ENCODE measurements at places on chromosomes 6 and 20.
A peak's percentile ranks its signal among the peaks of the same experiment; 100 is the strongest.

GRCh38 chr6:90947184-90948064, 360.6 kb upstream of the MAP3K7 start:
- no peak for DNase-seq

DNA sequence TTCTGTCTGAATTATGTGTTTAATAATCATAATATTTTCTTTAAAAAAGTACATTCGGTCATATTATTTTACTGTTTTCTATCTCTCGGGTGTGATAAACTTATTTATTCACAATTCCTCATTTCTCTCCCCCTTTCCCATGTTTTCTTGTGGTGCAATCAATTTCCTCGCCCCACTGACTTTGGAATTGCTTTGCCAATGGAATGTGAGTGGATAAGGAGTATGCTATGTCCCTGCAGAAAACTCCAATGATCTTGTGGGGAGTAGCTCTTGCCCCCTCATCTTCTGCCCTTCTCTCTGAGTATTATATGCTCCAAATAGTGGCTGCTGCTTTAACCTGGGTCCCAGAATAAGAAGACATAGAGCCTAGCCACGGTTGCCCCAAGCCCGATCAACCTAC, 64.1 kb downstream of the HMGN3 start:
- no peak for DNase-seq

- DNase-seq, result no peak
These were observed 1.4 kb downstream of the PFDN4 start for GRCh38 chr20:54209216-54209813.

DNA sequence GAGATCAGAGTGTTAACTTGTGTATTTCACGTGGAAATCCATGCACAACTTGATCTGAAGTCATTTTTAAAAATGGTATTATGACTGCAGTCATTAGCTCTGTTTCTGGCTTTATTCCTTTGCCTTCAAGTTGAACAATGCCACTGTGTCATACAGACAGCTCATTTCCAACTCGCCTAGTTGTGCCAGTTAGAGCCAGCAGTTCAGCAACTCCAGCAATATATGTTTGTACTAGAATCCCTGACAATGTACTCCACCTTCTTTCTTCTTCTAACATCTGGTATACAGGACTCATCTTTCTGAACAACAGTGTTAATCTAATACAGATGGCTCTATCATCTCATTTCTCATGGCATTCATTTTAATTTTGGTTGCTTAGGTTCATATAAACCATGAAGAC, 418.3 kb upstream of the POU3F2 start:
- DNase-seq, result no peak

- no peak for DNase-seq
These were observed 995.9 kb upstream of the ADGRB3 start for GRCh38 chr6:67639161-67639560.

DNA sequence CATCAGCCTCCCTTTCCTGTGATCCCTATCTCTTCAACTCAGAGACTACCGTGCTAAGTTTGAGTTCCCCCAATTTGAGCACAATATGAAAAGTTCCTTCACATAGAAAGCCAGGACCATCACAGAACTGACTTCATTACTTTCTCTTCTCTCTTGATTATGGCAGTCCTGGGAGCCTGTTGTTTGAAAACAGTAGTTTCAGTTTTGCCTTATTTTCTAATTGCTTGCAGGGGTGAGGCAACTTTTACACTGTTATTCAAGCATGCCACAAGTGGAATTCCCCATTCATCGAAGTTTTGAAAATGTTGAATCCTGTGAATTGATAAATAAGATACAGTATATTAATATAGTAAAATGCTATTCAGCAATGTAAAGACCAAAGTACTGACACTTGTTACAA, 569.7 kb upstream of the MARCKS start:
- DNase-seq, result no peak

- peak; percentile 46 for DNase-seq
These were observed 88.8 kb upstream of the NFATC2 start for GRCh38 chr20:51631011-51631950.

DNA sequence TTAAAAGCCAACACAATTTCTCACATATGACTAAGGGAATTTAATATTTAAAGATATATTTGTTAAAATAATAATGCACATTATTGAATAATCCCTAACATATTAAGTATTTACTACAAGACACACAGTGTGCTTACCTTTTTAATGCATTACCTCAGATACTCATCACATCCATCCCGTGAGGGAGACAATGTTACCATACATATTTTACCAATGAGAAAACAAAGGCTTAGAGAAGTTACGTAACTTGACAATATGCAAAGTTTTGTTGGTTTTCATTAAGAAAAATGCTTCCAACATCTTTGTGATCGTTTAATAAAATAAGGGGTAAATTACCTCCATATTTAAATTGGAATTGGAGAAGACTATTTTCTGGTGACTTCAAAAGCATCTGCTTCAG, 4.3 kb downstream of the IFNGR1 start:
- DNase-seq, result no peak

DNA sequence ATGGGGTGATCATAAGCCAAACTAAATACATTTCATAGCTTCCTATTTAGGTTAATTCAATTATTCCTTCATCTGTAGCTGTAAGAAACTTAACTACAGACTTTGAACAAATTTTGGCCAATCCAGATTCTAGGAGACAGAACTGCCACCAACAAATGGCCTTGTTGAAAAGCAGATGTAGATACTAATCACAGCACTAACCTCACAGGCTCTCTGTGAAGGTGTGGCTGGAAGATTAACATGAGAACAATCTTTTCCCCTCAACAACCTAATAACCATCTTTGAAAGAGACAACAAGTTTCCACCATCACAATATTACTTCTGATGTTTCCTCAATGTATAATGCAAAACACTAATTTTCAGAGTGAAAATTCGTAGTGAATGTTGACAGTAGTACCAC, 87.8 kb downstream of the SESN1 start:
- no peak for DNase-seq

DNA sequence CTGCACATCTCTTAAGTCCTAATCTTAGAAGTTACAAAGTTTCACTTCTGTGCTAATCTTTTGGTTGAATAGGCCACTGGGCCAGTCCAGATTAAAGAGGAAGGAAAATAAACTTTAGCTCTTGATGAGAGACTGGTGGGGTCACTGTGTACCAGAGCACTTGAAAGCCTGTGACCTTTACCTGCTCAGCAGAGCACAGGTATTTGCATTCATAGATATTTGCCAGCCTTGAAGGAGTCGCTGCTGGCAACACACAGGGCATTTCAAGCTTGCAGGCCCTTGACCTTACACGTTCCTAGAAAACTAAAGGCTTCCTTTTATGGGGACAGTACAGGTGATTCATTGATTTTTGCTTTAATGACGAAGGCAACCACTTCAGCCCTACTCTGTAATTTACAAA, 108.4 kb upstream of the SLC22A23 start:
- DNase-seq, result no peak

GRCh38 chr20:54061101-54061881, 9.1 kb downstream of the BCAS1 start:
- no peak for DNase-seq

DNA sequence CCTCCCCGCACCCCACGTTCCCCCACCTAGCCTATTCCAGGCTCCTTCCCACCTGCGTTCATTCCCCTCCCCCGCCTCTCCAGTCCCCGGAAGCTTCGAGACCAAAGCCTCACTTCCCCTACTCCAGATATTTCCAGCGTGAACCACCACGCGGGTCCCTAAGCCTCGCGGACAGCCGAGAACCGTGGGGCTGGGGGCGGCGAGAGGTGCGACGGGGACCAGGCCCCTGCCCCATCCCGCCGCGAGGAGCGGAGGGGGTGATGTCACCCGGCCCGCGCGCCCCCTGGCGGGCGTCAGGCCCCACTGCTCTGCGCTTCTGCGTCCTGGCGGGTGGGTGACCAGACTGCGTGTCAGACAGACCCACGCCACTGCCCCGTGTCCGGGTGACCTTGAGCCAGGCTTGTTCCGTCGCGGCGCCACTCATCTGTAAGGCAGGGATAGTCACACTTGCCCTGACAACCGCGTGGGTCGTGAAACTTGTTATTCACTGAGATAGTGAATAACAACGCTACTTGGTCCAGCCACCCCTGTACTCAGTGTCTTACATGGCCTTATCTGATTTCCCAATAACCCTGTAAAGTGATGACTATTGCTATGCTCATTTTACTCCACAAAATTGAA, 9.0 kb upstream of the HSP90AB1 start:
- peak; percentile 84 for DNase-seq
